Effector memory CD8-positive, alpha-beta T cell (primary cell): ENCODE measurements at places on chromosomes 1 and 21.
A peak's percentile ranks its signal among the peaks of the same experiment; 100 is the strongest.

GRCh38 chr1:235643837-235644692 is 5.5 kb downstream of the GNG4 start:
- H3K4me3 ChIP-seq: no peak overlapping the region
- H3K27me3 ChIP-seq: peaks cover 49% of the 10 kb centered on the region
- H3K27ac ChIP-seq: peak overlapping the region; percentile 92
- DNase-seq: no peak
- H3K36me3 ChIP-seq: peaks cover 3% of the 10 kb centered on the region

- no peak overlapping the region for H3K27ac ChIP-seq
- peaks cover 29% of the 10 kb centered on the region for H3K27me3 ChIP-seq
- H3K4me1 ChIP-seq: no peaks in the 10 kb centered on the region
- DNase-seq: no peak
- no peaks in the 10 kb centered on the region for H3K36me3 ChIP-seq
Measured at GRCh38 chr1:184326278-184326677, 60.6 kb upstream of the C1orf21 start.

- peaks cover 11% of the 10 kb centered on the region for H3K27me3 ChIP-seq
- DNase-seq: no peak
- no peak overlapping the region for H3K4me3 ChIP-seq
- peaks cover 2% of the 10 kb centered on the region for H3K4me1 ChIP-seq
- no peaks in the 10 kb centered on the region for H3K36me3 ChIP-seq
- H3K27ac ChIP-seq: no peak overlapping the region
Measured at GRCh38 chr1:161082996-161083747, 6.2 kb downstream of the NECTIN4 start.

DNA sequence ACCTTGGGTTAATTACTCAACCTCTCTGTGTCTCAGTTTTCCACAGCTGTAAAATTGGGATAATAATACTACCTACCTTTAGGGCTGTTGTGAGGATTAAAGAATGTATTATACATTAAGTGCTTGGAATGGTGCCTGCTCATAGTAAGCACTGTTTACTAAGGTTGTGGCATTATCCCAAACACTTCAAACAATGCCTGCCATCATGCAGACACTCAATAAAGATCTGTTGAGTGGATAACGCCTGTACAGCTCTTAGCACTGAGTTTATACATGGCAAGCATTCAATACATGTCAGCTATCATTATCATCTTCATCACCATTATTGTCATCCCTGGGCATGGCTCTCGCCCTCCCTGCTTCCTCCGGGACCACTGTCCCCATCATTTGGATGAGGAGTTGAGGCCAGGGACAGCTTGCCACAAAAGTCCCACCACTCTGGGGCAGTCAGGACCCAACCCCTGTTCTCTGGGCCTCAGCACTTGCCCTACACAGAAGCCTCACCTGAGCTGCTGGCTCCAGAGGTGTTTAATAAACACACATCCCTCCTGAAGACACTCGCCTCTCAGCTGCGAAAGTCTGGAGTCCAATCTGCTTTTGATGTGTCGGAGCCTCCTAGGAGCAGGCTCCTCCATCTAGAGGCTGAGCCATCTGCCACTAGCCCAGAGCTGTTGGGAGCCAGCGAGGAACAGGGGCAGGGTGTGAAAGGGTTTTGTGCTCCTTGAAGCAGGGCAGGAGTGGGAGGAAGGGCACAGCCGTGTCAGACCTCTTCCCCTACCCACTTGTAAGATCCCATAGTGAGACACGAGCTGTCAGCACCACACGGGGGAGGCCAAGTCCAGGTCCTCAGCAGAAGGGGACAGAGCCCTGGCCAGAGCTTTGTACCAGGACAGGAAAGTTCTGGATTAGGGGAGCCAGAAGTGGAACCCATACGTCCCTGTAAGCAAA is 80.9 kb upstream of the ZC3H12A start:
- no peaks in the 10 kb centered on the region for H3K4me1 ChIP-seq
- DNase-seq: no peak
- no peak overlapping the region for H3K4me3 ChIP-seq
- H3K27me3 ChIP-seq: peaks cover 86% of the 10 kb centered on the region

GRCh38 chr1:147189514-147189913 is 17.2 kb upstream of the PRKAB2 start:
- H3K4me3 ChIP-seq: no peak overlapping the region
- H3K27me3 ChIP-seq: no peaks in the 10 kb centered on the region
- no peaks in the 10 kb centered on the region for H3K4me1 ChIP-seq
- no peak overlapping the region for H3K27ac ChIP-seq

DNA sequence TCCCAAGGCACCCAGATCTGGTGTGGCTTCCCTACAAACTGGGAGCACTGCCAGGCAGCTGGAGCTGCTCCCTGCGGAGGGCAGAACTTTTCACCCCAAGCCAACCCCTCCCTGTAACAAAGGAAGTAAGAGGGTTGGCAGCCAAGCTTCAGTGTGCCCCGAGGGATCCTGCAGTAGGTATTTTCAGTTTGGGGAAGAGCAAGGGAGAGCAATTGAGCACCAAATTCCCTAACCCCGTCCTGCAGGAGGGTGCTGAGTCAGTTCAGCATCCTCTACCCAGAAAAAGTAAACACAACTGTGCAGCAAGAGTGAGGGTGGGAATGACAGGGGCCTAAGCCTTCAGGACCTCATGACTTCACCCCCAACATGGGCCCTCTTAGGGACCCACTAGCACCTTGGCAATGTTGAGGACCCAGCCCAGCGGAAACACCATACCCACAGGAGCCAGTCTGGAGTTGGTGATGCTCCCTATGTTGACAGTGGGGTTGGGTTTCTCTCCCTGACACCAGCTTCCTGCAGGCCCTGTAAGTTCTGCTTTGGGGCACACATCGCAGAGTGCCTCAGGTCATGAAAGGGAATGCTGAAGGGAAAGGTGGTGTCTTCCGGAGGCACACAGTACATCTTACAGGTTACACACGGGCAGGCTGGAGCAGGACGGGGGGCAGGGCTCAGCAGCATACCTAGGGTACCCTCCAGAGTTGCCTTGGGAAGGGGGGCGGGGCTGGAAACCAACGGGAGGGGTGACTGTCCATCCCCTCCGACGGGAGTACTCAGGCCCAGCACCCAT is 14.8 kb downstream of the SH3BP5L start:
- H3K36me3 ChIP-seq: peaks cover 36% of the 10 kb centered on the region
- no peaks in the 10 kb centered on the region for H3K27me3 ChIP-seq
- no peak overlapping the region for H3K27ac ChIP-seq
- H3K4me3 ChIP-seq: no peak overlapping the region

DNA sequence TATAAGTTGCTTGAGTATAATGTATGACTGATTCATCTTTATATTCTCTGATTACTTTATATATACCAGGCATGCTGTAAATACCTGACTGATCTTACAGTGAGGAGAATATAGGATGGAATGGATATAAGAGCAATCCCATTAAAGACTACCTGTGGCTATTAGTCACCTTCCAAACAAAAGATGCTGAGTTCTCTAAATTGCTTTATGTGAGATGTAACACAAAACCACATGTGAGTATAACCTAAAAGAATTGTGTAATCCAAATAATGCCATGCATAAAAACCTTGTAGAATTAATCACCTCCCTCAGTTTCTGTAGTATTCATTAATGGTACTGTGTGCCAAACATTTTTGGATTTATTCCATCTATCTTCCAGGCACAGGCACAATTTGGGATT is 134.6 kb upstream of the LRRC7 start:
- H3K27ac ChIP-seq: no peak overlapping the region
- no peaks in the 10 kb centered on the region for H3K4me1 ChIP-seq
- no peak for DNase-seq
- H3K4me3 ChIP-seq: no peak overlapping the region

DNA sequence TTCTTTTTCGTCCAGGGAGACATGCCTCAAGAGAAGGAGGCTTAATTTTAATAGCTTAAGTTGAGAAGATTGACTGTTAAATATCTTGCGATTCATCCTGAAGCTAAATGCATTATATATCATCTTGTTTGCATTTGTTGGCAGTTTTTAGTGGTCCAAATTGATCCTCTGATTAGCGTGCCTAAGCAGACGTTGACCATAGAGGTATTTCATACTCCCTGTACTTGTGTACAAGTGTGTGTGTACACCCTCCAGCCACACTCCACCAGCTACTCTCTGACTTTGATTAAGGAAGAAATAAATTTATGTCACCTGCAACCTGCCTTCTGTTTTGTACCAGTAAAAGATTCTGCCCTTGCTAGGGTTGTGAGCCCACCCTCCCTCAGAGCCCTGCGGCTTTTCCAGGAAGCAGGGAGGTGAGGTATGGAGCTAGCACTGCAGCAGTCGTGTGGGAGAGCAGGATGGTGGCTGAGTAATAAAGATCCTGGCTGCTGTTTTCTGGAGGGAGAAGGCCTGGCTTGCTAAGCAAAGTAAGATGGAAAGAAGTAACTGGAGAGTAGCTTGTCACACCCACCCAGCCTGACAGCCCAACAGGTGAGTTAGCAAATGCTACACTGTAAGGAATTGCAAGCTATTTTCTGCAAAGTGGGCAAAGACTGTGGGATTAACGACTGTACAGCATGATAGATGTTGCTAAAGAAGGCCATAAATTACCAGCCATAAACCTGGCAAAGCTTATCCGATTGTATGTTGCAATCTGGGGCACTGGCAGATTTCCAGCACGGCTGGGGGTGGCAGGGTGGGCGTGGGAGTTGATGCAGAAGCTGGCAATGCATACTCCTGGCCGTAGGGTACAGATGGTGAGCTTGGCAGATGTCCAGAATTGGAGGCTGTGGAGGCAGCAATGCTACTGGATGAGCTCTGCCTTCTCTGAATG is 170.2 kb downstream of the TNR start:
- DNase-seq: no peak
- H3K4me3 ChIP-seq: no peak overlapping the region
- H3K4me1 ChIP-seq: peaks cover 5% of the 10 kb centered on the region
- no peak overlapping the region for H3K27ac ChIP-seq
- H3K27me3 ChIP-seq: peaks cover 43% of the 10 kb centered on the region
- no peaks in the 10 kb centered on the region for H3K36me3 ChIP-seq

- no peak for DNase-seq
- peaks cover 12% of the 10 kb centered on the region for H3K36me3 ChIP-seq
- H3K4me1 ChIP-seq: peaks cover 63% of the 10 kb centered on the region
- no peak overlapping the region for H3K4me3 ChIP-seq
- peak overlapping the region; percentile 81 for H3K27ac ChIP-seq
Measured at GRCh38 chr1:89724369-89725010, 91.6 kb downstream of the LRRC8C start.

DNA sequence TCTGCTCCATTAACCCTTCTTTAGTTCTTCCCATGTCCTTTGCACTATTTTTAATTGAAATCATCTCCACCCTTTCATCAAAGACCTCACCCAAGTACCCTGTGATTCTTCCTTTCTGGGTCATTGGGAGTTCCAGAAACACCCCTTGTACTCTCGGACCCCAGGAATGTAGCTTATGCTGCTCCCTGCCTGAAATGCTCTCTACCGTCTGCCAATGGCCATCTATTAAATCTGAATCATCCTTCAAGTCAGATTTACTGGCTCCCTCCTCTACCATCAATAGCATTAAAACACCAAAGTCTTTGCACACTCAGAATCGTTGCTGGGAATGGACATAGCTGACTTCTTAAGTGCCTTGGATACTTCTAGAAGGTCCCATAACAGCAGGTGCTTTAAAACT is 73.2 kb upstream of the GADD45A start:
- no peak overlapping the region for H3K27ac ChIP-seq
- peaks cover 29% of the 10 kb centered on the region for H3K27me3 ChIP-seq
- H3K4me3 ChIP-seq: no peak overlapping the region
- peaks cover 5% of the 10 kb centered on the region for H3K4me1 ChIP-seq
- no peak for DNase-seq

DNA sequence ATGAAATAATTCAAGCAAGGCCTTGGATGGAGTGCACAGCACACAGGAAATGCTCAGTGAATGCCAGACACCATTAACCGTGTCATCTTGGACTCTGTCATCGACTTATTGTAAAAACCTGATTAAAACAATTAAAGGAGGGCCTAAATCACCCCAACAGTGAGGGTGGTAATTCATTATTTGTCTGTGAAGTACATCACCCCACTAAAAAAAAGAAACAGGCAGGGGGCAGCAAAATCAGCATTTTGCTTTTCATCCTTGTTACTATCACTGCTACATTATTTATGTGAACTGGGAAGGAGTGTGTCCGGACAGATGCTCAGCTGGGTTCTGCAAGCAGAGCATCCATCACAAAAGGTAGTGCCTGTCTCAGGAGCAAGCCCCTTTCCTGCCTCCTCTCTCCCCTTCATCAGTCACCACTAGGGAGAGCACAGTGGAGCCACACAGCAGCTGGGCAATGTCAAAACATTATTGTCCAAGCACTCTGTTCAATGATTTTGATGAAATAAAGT is 98.5 kb downstream of the RERE start:
- H3K27ac ChIP-seq: no peak overlapping the region
- H3K36me3 ChIP-seq: no peaks in the 10 kb centered on the region
- no peaks in the 10 kb centered on the region for H3K27me3 ChIP-seq
- H3K4me3 ChIP-seq: no peak overlapping the region
- peaks cover 14% of the 10 kb centered on the region for H3K4me1 ChIP-seq

GRCh38 chr1:181095763-181096184 is 7.3 kb downstream of the IER5 start:
- H3K27ac ChIP-seq: no peak overlapping the region
- H3K4me3 ChIP-seq: no peak overlapping the region
- no peak for DNase-seq
- H3K36me3 ChIP-seq: peaks cover 19% of the 10 kb centered on the region
- peaks cover 49% of the 10 kb centered on the region for H3K4me1 ChIP-seq

DNA sequence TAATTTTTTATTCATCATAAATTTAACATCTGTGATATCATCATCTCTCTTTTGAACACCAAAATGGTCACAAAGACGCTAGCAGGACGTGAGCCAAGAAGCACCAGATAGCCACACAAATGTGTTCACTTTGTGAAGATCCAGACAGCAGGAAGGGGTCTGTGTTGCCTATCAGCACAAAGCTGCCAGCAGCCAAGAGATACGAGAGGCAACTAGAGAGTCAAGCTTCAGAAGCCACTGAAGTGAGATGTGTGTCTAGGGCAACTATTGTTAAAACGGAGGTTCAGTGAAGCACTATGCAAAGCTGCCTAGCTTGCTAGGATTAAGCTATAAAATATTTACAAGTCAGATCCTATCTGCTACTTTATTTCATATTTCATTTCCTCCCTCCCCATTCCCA is 45.3 kb downstream of the NDC1 start:
- no peak overlapping the region for H3K27ac ChIP-seq
- DNase-seq: no peak
- no peaks in the 10 kb centered on the region for H3K4me1 ChIP-seq
- H3K4me3 ChIP-seq: no peak overlapping the region
- H3K36me3 ChIP-seq: peaks cover 48% of the 10 kb centered on the region

- no peaks in the 10 kb centered on the region for H3K27me3 ChIP-seq
- no peak overlapping the region for H3K4me3 ChIP-seq
- no peaks in the 10 kb centered on the region for H3K4me1 ChIP-seq
Measured at GRCh38 chr1:21241771-21242581, 48.3 kb downstream of the ECE1 start.
